ENCODE measurements at places on chromosomes 2 and 18.

DNA sequence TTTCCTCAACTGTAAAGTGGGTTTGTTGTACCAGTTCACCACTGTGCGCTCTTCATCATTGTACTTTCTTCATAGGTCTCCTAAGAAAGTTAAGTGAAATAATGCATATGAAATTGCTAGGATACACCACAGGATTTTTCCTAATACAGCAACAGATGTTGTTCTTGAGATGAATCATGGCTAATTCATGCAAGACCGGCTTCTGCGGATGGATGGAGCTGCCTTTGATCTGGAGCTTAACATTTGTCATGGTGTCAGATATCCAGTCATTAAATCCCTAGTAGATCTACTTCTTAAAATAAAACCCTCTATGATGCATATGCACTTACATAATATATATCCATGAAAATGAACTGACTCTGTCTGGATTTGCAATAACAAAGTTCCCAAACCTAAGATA lies 114.1 kb downstream of the COL6A3 start:
- DNase-seq: no peak

GRCh38 chr2:33518929-33519328 lies 42.5 kb downstream of the RASGRP3 start:
- DNase-seq: no peak

DNA sequence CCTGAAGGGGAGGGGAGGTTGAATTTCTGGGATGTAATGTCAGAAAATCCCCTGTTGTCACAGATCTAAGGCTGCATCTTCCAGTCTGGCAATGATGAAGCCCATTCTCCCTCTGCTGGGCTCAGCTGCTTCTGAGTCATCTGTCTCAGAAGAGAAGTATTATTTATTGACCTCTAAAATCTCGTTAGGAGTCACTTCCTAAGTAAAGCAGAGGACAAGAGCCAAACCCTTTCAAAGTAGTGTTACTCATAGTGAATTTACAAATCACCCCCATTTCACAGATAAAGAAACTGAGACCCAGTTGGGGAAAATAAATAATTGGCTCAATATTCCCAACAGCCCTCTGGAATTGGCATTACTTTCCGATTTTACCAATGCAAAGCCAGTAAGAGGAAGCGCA lies 167.3 kb upstream of the SKOR2 start:
- no peak for DNase-seq

DNA sequence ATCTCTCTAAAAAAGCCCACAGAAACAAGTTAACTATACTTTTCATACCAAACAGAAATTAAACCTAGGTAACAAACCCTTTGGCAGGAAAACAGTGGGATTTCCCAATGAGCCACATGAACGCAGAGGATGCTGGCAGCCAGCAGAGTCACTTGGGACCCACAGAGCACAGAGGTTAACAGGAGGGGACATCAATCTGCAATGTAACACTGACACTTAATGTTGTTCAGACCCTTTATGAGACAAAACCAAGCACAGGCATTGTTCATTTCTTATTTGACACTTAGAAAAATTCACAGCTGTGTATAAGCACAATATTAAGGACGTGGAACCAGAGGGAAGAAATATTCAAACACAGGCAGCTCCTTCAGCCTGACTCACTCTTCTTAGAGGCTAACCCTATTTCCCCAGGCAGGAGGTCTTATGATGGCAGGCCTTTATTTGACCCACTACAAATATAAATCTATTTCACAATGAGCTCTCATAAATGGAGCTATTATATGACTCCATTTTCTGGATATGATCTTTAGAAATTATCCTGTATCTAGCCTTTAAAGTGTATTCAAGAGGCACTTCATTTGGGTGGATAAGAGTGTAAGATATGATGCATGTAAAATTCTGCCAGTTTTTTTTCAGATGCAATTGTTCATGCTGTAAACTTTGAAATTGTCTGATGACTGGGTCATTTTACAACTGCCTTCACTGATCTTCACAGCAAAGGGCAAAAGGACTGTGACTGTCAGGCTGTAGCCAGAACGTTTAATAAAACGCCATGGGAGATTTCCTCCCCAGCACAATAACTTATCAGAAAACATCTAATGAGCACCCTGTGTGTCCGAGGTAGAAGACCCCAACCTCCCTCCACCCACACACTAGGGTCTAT lies 132.8 kb upstream of the SATB2 start:
- DNase-seq: no peak

DNA sequence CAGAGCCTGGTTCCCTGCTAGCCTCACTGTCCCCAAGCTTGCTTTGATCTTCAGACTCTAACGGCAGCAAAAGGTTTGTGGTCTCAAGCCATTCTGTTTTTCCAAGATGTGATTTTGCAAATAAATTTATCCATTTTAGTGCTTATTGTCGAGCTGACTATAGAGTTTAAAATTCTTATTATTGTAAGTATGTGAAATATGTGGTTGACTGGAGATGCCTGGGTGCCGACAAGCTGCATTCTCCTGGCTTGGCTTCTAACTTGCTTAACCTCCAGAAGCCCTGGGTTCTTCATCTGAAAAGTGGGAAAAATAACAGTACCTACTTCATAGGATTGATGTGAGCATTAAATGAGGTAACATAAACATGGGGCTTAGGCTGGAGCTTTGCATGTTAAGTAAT lies 9.9 kb upstream of the EDAR start:
- no peak for DNase-seq

DNA sequence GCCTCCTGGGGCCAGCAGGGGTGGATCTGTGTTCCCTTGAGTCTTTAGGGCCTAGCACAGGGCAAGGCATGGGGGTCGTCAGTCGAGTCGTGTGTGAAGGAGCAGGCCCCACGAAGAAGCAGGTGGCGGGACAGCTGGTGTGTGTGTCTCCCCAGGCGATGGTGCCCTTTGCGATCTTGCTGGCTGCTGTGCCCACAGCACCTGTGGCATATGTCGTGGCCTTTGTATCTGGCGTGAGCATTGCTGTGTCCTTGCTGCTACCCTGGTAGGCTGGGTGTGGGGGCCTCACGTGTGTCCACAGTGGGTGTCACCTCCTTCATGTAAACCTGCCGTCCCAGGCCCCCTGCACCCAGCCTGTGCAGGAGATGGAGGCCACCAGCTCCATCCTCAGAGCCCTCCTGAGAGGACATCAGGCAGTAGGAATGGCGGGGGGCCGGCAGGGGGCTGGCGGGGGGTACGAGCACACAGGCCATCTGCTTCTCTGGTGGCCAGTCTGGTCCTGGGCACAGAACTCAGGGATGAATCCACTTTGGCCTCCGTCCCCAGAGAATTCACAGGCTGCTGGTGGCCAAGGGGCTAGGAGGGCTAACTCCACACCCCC lies 13.2 kb downstream of the MFSD2B start:
- DNase-seq: no peak

DNA sequence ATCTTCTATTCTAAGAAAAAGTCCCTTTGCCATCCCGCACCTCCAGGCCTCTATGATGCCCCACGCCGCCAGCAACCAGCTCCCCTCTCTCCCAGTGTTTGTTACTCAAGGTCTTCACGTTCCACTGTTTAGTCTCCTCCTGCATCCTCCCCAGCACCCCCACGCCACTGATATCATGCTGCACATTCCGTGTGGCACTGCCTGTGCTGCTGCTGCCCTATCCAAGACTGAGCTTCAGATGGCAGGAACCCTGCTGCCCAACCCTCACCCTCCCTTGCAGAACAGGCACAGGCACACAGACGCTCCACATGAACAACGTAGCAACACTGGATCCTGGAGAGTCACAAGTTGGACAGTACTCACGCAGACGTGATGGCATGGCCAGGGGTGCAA lies 35.3 kb downstream of the MYO5B start:
- no peak for DNase-seq

DNA sequence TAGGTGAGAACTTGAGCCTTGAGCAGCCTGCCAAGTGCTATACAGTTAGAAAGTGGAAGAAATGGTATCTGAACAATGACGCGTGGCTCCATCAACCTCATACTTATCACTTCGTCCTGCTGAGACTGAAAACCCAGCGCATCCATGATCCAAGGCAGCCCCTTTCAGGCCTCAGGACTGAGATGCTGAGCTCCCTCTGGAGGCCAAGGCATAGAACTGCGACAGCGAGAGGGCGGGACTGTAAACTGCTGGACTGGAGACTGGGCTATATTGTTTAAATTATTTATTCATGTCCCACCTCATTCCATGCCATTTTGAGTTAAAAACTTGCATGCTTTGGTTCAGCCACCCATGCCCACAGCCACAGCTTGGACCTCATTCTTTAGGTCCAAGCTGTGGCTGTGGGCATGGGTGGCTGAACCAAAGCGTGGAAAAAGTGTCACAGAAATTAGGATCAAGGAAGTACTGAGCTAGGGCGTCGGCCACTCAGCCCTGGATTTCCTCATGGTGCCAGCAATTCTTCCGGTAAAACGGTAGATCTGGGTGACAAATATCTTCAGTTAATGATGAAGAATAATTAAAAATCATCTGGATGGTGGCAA lies 195.5 kb downstream of the L3MBTL4 start:
- no peak for DNase-seq

DNA sequence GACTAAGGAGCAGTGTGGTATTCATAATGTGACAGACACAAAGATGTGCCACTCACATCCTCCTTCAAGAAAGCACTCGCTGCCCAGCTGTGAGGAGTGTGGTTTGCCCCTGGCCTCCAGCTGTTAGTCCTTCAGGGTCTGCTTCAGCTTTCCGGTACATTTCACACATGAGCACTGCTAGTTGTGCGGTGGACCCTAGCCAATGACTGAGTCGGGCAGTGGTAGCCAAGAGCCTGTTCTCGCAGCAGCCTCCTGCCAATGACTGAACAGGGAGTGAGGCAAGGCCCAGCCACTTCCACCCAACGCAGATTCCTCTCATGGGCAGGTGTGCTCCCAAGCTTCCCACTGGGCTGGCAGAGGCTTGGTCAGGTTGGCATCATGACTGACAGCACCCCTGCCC lies 254.3 kb downstream of the RBM43 start:
- no peak for DNase-seq

- DNase-seq: no peak
These were observed 11.2 kb upstream of the MATN3 start for GRCh38 chr2:20023688-20024087.

- DNase-seq: no peak
These were observed 42.3 kb upstream of the FAM136A start for GRCh38 chr2:70344195-70344594.

- no peak for DNase-seq
These were observed 22.0 kb downstream of the AP1S3 start for GRCh38 chr2:223815186-223815883.

- no peak for DNase-seq
These were observed 5.9 kb downstream of the ARID5A start for GRCh38 chr2:96542357-96542977.

DNA sequence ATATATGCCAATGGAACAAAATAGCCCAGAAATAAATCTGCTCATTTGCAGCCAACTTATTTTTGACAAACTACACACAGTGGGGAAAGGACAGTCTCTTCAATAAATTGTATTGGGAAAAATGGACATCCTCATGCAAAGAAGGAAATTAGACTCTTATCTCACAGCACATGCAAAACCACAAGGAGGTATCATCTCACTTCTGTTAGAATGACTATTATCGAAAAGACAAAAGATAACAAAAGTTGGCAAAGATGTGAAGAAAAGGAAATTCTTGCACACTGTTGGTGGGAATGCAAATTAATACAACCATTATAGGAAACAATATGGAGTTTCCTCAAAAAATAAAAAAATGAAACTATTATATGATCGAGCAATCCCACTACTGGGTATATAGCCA lies 16.3 kb upstream of the WDR75 start:
- no peak for DNase-seq

- no peak for DNase-seq
These were observed 128.6 kb upstream of the ZSWIM2 start for GRCh38 chr2:186977433-186978045.

DNA sequence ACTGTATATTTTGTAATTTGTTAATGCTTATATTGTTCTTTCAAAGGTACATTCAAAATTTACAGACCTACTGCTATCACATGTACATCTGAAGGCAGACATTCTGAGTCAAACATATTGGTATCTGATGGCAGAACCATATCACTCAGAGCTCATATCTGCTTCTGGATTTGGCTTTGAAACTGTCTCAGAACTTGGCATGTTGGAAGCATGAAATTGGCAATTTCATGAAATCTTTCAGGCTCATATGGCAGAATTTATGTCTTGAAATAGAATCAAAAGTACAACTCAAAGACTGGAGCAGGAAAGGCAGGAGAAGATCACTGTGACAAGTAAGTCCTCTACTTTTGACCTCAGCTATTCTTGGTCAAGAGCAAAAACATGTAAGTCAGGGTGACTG lies 202.3 kb downstream of the LRP1B start:
- no peak for DNase-seq

DNA sequence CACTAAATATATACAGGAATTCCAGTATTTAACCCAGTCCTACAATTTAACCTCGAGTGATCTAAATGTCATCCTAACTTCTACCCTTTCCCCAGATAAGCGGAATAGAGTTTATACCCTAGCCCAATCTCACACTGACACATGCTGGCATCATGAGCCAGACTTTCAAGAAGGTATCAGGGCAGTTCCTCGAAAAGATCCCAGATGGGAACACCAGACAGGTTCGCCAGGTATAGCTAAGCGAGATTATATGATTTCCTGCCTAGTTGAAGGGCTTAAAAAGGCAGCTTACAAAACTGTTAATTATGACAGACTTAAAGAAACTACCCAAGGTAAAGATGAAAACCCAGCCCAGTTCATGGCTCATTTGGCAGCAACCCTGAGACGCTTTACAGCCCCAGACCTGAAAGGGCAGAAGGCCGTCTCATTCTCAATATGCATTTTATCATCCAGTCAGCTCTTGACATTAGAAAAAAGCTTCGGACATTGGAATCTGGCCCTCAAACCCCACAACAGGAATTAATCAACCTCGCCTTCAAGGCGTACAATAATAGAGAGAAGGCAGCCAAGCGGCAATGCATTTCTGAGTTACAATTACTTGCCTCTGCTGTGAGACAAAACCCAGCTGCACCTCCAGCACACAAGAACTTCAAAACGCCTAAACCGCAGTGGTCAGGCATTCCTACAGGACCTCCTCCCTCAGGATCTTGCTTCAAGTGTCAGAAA lies 668.2 kb upstream of the PKDCC start:
- DNase-seq: no peak

GRCh38 chr2:37013315-37013641 lies 46.9 kb upstream of the STRN start:
- no peak for DNase-seq

- DNase-seq: no peak
These were observed 206.3 kb downstream of the PID1 start for GRCh38 chr2:229064749-229065148.

- DNase-seq: no peak
These were observed 60.2 kb downstream of the CHRNA1 start for GRCh38 chr2:174704061-174704460.

DNA sequence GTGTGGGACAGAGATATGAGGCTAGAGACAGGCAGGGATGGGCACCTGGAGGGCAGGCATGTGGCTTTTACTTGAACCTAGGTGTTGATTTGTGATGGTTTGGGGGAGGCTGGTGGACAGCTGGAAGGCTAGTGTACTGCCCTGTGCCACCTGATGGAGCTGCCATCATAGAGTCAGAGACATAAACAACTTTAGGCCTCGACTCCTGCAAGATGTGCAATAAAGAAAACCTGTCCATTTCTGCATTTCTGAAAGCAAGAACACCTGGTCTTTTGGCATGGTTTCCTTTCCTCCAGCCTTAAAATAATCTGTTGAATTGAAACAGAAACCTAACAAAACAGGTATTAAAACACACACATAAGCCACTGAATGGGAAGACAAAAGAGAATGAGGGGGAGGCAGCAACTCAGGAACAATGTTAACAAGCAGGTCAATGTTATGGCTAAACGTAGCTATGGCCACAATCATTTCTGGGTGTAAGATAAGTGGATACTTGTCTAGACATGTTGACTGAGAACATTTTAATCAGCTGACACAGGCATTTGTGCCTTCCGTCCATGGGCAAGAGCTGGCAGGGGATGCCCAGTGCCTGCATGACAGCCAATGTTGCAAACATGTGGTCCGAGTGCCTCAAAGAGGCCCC lies 87.8 kb downstream of the KCTD1 start:
- DNase-seq: no peak

Measured in stimulated activated CD8-positive, alpha-beta memory T cell treated with anti-CD3 and anti-CD28 coated beads, Interleukin-4, amount 100 ng/mL, for 1 hour (primary cell).